ENCODE measurements at places on chromosomes 11 and 22.

DNA sequence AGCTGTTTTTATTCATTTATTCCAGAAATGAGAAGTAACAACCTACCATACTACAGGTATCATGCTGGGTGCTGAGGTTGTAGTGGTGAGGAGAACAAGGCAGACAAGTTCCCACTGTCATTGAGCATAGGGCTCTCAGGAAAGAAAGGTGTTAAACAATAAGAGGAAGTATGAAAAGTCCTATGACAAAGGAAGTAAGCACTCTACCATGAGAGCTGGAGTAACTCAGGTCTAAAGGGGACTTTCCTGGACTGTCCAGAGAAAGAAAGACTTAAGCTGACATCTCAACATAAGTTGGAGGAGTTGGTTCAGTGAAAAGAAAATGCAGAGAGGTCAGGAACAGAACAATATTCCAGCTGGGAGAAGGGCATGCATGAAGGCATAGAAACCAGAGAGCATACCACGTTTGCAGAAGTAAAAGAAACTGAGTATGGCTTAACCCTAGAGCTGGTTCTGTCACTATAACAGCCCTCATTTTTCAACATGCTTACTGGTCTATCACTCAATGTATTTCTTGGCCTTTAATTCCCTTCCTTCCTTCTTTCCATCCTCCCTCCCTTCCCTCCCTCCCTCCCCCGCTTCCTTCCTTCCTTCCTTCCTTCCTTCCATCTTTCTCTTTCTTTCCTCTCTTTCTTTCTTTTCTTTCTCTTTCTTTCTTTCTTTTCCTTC lies 137.8 kb upstream of the BDNF start:
- no peak for DNase-seq

DNA sequence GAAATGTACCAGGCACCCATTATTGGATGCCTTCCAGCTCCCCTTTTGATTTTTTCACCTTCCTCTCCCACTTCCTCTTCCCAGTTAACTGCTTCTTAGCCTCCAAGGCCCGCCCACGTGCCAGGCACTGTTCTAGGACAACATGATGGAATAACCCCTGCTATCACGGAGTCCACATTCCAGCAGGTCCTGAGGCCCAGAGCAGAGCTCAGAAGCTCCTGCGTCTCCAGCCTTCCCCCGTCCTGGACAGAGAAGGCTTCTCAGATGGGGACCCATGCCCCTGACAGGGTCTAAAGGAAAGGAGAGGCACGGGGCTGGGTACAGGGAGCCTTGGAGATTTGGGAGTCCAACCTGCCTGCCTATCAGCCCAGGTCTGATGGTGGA lies 29.1 kb downstream of the TRIM29 start:
- no peak for DNase-seq

- DNase-seq = peak; percentile 6
Observed at GRCh38 chr11:67082071-67082791, 25.6 kb downstream of the RHOD start.

- no peak for DNase-seq
Observed at GRCh38 chr22:44363013-44363979, 50.5 kb upstream of the SHISAL1 start.

DNA sequence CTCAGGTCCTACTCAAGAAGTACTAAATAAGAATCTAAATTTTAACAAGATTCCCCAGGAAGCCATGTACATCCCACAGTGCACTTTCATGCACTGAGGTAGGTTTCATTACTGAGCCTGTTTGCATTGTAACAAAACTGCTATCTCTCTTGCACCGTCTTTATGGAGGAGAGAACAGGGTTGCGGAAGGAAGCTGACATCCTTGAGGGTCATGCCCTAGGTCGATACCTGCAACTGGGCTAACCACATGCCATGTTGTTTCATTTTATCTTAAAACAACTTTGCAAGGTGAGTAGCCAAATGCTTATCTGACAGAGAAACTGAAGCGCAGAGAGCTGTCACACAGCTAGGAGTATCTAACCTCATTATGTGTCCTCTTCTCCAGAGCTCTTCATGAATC lies 656.3 kb upstream of the TENM4 start:
- no peak for DNase-seq

- no peak for DNase-seq
Observed at GRCh38 chr11:120795185-120795584, 228.7 kb upstream of the TBCEL start.

DNA sequence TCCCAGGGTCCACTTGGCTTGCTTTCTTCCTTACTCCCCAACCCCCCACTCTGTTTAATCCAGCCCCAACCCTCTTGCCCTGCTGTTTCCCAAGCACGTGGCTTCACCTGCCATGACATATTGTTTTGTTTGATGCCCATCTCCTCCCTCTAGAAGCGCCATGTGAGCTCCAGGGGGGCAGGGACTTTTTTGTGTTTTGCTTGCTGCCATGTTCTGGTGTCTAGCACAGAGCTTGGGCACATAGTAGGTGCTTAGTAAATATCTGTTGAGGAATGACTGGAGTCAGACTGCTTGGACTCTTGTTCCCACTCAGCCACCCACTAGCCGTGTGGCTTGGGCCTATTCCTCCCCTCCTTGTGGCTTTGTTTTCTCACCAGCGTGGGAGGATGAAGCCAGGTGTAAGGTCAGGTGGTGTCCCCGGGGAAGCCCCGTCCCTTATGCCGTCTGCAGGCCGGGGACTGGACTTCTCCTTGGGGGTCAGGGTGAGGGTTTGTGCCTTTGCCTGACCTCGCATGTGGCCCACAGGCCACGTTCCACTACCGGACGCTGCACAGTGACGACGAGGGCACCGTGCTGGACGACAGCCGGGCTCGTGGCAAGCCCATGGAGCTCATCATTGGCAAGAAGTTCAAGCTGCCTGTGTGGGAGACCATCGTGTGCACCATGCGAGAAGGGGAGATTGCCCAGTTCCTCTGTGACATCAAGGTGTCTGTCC lies 3.8 kb downstream of the AIP start:
- DNase-seq = no peak

DNA sequence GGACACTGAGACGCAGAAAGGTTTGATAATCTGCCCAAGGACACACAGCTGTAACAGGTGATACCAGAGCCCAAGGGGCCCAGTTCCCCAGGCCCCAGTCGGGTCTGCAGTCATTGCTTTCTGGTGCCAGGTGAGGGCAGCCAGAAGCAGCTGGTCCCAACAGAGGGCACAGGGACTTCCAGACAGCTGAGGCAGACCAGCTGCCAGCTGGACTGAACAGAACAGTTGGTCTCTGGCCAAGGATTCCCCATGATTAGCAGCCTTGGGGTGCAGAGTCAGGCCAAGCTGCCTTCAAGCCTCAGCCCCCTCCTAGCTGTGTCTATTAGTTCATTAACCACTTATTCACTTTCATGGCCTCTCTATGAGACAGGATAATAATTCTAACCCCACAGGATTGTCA lies 105.6 kb downstream of the RRAS2 start:
- no peak for DNase-seq

GRCh38 chr22:36285017-36285416 lies 32.1 kb downstream of the APOL1 start:
- no peak for DNase-seq

GRCh38 chr11:14346303-14346955 lies 12.6 kb downstream of the RRAS2 start:
- DNase-seq = no peak

- DNase-seq = no peak
Observed at GRCh38 chr11:128491195-128491936, 96.0 kb downstream of the ETS1 start.

DNA sequence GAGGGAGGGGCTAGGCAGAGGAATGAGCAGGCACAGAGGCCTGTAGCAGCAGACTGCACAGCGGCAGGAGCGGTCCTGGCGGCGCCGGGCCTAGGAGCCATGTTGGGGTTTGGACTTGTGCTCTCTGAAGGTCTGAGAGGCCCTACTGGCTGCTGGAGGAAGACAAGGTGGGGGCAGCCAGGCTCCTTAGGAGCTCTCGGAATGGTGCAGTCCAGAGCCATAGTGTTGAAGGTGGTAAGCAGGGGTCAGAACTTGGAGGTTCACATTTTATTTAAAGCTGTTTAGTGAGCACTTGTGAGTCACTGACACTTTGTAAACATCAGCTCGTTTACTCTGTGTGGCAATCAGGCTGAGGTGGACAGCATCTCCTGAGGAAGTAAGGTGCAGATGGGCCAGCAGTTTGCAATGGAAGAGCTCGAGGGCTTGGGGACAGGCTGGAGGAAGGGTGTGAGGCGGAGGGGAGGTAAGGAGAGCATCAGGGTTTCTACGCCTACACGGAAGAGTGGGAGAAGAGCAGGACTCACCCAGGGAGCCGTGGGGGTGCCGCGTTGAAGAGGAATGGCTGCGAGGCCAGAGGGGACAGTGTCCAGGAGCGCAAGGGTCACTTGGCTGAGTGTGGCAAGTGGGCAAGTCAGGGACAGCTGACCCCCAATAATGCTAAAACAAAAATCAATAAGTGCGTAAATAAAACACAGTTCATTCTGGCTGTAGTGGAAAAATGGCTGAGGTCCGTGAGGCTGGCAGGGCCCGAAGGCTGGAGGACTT lies 10.0 kb upstream of the TMEM191C start:
- DNase-seq = no peak

GRCh38 chr22:44583061-44583760 lies 85.2 kb upstream of the RTL6 start:
- no peak for DNase-seq

DNA sequence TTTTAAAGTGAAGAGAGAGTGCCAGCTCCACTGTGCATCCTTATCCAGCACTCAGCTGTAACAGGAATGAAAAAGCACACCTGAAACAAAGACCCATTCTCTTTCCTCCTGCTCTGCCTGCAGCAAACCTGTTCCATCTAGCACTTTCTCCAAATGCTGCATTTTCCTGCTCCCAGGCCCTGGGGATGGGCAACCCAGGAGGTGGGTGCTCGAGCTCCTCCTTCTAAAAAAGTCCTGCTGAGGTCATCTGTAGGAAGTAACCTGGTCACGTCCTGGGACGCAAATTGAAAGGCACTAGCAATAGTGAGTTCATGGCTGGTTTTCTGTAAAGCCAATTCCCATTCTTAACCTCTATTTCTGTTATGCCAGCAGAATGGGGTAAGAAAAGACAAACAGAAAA lies 173.7 kb downstream of the MAML2 start:
- DNase-seq = no peak

DNA sequence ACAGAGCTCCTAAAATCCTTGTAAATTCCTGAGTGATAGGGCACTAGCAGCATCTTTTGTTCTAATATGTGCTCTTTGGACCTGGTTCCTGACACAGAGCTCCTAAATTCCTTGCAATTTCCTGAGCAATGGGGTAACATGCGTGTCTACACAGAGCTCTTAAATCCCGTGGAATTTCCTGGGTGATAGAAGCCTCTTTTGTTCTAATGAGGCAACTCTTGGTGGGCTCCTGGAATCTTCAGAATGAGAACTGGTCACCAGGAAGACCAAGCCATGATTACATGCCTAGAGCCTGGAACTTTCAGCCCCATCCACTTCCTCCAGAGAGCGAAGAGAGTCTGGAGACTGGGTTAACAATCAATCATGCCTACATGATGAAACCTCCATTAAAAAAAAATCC lies 19.0 kb downstream of the RSF1 start:
- DNase-seq = no peak

DNA sequence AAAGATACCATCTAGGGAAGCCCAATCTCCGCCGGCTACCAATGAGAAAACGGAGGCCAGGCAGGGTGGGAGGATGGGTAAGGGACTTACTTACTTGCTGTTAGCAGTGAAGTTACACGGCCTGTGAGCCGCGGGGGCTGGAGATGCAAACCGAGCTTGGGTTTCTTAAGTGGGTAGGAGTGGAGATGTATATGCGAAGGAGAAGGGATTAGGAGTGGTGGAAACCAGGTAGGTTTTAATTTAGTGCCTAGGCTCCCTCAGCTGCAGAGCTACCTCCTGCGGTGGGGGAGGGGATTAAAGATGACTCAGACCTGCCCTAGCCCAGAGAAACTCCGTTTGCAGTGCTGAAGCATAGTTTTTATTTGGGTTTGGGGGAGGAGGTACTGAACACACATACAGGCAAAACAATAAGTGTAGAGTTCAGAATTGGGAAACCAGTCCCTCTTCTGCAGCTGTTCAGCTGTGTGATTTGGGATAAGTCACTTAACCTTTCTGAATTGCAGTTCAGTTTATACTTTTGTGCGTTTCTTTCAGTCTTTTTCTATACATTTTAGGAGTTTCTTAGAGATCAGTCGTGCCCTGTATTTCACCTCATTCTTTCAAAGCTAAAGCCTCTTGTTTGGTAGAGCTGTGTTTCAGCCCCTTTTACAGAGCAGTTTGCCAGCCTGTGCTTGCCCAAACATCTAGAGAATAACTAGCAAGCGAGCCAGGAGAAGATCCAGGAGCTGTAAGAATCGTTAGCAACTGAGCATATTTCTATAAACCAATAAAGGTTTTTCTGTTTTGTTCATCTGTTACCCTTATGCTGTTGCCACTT lies 596 bp upstream of the TNRC6B start:
- peak; percentile 50 for DNase-seq

GRCh38 chr11:44727373-44728287 lies 868 bp downstream of the TSPAN18 start:
- DNase-seq = peak; percentile 78

GRCh38 chr11:20467487-20468185 lies 80.1 kb downstream of the PRMT3 start:
- DNase-seq = no peak

- peak; percentile 72 for DNase-seq
Observed at GRCh38 chr11:63536669-63537292, at the start of gene PLAAT4. Gene PLAAT4, plus strand, starts transcription at chr11:63536808. Its CDS starts 61 bp downstream, at chr11:63536869.

DNA sequence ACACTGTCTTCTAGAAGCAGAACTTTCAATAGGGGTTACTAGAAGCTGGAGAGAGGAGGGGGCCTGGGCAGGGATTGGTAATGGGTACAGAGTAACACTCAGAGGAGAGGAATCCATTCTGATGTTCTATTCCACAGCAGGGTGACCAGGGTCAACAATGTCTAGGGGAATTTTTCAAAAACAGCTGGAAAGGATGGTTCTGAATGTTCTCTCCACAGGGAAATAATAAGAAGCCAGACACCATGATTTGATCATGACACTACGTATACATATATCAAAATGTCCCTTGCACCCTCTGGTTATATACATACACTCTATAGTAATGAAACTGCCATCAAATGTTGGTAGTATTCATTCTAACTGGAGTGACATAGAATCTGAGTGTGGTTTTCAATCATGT lies 111.2 kb upstream of the TOP3B start:
- DNase-seq = no peak

DNA sequence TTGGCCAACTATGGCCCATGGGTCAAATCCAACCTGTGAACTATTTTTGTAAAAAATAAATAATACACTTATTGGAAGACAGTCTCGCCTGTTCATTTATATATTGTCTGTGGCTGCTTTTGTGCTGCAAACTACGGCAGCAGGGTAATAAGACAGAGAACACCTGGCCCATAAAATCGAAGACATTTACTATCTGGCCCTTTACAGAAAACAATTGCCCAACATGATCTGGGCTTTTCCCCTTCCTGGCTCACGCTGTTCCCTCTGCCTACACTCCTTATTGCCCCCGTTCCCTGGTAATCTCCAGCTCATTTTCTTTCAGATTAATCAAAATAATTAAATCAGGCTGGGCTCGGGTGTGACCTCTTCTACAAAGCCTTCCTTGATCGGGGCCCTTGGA lies 5.6 kb downstream of the PLAAT2 start:
- DNase-seq = no peak

DNA sequence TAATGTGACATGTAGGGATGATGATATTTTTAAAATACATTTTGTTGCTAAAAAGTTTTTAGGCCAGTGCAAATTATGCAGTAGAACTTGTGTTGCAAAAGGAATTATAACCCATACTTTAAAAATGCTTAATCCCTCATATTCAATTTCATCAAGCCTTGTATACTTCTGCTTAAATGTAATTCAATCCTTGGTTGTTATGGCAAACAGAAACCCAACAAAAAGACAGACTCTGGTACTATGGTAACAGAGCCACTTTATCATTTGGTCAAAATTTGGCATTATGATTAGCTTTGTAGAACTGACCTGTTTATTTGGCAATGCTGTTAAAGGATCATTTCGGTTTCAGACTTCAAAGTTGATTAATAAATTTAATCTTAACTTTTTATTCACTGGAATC lies 284.8 kb downstream of the TMEM135 start:
- DNase-seq = no peak

Data from CD4-positive, alpha-beta T cell treated with Interferon alpha-2 for 1 hour (primary cell).